ENCODE measurements at places on chromosomes 16 and 17.
A peak's percentile ranks its signal among the peaks of the same experiment; 100 is the strongest.

DNA sequence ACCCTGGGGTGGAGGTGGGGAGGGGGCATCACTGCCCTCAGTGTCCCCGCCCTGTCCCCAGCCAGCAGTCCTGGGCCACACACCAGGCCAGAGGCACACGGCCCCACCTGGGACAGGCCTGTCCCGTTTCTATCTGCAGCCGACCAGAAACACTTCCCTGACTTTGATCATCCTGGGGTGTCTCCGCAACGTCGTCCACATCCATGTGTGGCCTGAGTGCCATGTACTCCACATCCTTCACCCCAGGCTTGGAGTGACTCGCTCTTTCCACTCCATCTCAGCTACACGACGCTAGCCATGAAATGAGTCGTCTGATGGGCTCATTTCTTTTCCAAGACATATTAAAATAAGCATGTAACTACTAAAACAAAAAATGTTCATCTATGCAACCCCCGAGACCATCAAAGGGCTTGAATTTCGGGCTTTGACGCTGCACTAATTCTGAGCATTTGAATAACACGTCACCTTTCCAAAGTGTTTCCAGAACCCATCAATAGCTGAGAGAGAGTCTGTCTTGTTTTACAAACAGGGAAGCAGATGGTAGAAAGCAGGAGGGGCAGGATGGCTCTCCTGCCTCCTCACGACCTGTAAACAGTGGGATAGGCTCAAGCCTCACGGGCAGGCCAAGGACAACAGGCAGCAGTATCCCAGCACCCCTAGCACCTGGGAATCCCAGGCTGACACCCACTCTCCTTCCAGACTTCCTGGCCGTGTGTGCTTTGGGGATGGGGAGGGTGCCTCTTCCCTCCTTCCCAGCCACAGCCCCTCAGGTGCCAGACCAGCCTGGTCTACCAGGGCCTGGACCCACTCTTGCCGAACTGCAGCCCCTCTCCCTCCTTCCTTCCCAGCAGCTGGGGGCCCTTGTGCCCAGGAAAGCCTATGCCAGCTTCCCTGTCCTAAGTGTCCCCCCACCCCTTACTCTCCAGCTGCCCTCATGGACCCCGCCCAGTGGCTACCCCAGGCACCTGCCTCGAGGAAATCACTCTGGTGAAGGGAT, 20.0 kb upstream of the RASD1 start:
- no peak for DNase-seq

GRCh38 chr17:50661795-50662391, 27.2 kb downstream of the ABCC3 start:
- no peak for DNase-seq

- no peak for DNase-seq
Observed at GRCh38 chr16:50998411-50998810, 152.7 kb downstream of the SALL1 start.

GRCh38 chr17:31587462-31587861, 196.0 kb downstream of the RAB11FIP4 start:
- DNase-seq: no peak

- no peak for DNase-seq
Observed at GRCh38 chr16:2331931-2332267, 8.6 kb downstream of the ABCA3 start.

- no peak for DNase-seq
Observed at GRCh38 chr16:5349670-5350517, 252.3 kb upstream of the EEF2KMT start.

DNA sequence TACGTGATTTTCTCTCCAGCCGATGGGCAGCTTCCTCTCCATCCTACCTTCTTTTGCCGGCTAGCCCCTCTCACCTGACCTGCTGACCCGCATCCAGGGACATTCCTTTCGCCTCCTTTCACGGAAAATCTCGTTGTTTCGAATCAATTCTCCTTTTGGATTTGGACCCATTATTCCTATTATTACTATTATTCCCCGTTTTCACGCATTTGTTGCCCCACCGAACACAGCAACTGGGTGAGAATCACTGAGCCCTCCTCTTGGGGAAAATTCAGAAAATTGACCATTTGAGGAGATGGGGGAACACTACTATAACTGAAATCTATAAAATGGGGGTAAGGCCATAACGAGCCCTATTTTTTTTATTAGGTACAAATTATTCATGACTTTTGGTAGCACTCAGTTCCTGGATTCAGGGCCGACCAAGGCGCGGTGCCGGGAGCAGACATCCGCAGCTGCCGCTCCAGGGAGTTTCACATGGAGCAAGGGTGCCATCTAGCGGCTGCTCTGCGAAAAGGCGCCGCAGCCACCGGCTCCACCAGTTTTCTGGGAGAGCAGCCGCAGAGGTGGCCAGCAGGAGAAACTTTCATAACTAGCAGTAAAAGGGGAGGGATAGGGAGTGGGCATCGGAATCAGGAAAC, 3.3 kb upstream of the HOXB8 start:
- DNase-seq: peak; percentile 85

DNA sequence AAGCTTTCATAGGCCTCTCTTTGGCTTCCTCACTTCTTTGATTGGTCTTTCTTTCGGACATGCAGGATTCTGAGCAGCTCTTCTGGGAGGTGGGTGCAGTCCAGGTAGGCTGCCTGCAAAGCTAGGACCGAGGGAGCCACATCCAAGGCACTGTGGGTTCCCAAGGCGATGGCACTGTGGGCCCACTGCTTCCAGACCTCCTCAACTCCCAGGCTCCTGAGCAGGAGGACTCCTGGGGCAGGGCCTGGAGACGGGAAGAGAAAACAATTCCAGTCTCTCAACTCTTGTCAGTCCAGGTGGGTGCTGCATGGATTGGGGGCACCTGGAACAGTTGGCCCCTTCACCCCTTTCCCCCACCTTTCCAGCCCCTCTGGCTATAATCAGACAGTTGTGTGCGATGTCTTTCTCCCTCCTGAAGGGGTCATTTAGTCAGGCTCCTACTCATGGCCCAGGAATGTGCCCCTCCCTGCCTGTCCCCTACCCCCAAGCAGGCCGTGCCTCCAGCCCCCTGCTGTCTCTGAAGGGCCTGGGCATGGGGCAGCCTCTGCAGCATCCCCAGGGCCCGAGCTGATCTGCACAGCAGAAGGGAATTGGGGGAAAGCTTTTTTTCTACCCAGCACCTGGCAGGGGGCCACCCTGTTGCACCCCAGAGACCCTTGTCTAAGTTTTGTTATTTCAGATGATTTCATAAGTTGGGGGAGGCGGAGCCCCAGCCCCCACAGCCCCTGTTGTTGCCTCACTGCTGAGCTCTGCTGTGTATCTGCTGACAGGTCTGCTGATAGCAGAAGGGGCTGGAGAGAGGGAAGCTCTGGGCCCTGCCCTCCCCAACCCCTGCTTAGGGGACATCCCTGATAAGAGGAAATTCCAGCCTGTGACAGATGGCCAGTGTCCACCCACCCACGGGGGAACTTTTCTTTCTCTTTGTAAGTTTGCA, 330.3 kb downstream of the SEC14L1 start:
- DNase-seq: no peak

DNA sequence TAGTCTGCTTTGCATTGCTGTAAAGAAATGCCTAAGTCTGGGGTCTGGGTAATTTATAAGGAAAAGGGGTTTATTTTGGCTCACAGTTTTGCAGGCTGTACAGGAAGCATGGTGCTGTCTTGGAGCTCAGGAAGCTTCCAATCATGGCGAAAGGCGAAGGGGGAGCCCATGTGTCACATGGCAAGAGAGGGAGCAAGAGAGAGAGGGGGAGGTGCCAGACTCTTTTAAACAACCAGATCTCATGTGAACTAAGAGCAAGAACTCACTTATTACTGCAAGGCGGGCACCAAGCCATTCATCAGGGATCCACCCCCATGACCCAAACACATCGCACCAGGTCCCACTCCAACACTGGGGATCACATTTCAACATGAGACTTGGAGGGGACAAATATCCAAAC, 148.2 kb upstream of the HS3ST2 start:
- no peak for DNase-seq

- DNase-seq: peak; percentile 52
Observed at GRCh38 chr16:89785523-89786155, 30.8 kb downstream of the FANCA start.

- no peak for DNase-seq
Observed at GRCh38 chr17:81124377-81124776, 40.9 kb upstream of the PVALEF start.

GRCh38 chr17:67982686-67983382, 13.4 kb downstream of the C17orf58 start:
- no peak for DNase-seq

- DNase-seq: no peak
Observed at GRCh38 chr16:76235025-76235424, 42.2 kb upstream of the CNTNAP4 start.

- no peak for DNase-seq
Observed at GRCh38 chr16:10660950-10661635, 33.6 kb downstream of the TEKT5 start.

GRCh38 chr17:17172001-17172939, 33.9 kb downstream of the PLD6 start:
- DNase-seq: no peak

GRCh38 chr16:1156055-1156982, 3.4 kb downstream of the CACNA1H start:
- DNase-seq: no peak

GRCh38 chr17:2122641-2123302, 67.9 kb downstream of the HIC1 start:
- no peak for DNase-seq

DNA sequence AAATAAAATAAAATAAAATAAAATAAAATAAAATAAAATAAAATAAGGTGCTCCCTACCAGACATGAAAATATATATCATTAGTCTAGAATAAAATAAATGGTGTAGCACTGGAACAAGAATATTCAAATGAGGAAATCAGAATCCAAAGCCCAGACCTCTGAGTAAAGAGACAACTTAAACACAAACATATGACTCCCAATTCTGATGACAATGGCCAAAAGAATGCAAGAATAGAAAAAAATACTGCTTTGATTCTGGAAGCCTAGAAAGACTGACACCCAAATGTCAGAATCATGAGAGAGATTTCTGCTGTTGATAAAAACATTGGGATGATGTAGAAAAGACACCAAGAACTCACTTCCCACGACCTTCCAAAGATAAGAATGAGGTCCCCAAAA, 27.9 kb downstream of the MYOCD start:
- no peak for DNase-seq

GRCh38 chr16:62363501-62363900, 327.3 kb upstream of the CDH8 start:
- no peak for DNase-seq

DNA sequence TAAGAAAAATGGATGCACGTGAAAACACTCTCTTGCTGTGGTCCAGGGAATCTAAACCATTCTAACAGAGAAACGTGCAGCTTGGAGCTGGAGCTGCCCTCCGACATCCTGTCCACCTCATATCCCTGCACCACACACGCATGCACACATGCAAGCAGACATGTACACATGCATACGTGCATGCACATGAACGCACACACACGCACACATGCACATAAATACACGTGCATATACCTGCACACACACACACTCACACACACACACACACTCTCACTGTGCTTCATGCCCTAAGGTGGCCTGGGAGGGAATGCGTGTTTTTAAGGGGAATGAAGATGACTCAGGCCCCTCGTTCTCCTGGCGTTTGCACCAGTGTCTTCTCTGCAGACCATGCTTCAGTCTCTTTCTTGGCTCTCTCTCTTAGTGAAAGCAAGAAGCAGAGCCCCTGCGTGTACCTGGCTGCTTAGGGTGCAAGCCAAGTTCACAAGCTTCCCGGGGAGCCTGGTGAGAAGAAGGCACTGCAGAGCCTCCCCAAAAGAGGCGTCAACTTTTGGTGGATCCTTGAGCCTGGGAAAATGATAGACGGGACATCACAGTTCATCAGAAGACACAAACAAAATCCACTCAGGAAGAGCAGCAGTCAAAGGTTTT, 72.8 kb downstream of the GOSR1 start:
- no peak for DNase-seq

GRCh38 chr17:1181753-1182137, 2.0 kb upstream of the ABR start:
- no peak for DNase-seq

DNA sequence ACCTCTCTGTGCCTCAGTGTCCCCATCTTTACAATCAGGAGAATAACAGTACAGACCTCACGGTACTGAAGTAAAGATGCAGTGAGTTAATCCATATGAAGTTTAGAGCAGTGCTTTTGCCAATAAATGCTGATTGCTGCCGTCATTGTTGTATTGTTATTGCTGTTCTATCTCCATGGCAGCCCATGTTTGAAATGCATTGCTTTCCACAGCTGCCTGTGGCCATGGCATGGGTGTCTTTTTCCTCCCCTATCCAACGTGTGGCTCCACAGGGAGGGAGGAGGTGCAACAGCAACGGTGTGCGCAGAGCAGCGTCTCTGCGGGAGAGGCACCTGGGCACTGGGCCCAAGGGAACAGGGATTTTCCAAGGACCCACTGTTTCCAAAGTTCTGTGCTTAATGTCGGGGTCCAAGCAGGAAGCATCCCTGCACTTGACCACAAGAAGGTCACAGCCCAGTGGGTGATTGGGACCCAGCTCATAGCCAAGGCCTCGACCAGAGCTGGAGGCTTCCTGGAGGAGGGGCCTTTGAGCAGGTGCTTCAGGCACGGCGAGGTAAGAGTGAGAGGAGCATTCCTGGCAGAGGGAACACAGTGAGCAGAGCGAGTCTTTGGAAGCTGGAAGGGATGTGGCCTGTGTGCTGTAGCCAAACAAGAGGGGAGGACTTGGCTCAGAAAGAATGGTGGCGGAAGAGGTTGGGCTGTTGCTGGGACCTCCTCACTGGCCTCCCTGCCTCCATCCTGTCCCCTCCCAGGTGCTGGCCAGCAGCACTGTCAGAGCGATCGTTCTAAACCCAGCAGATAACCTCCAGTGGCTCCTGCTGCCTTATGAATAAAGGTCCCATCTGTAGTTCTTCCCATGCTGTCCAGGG, 3.9 kb downstream of the RAI1 start:
- DNase-seq: no peak

GRCh38 chr17:15185625-15185991, 79.5 kb downstream of the PMP22 start:
- DNase-seq: no peak

GRCh38 chr17:44074911-44075285, 4.4 kb downstream of the G6PC3 start:
- no peak for DNase-seq

DNA sequence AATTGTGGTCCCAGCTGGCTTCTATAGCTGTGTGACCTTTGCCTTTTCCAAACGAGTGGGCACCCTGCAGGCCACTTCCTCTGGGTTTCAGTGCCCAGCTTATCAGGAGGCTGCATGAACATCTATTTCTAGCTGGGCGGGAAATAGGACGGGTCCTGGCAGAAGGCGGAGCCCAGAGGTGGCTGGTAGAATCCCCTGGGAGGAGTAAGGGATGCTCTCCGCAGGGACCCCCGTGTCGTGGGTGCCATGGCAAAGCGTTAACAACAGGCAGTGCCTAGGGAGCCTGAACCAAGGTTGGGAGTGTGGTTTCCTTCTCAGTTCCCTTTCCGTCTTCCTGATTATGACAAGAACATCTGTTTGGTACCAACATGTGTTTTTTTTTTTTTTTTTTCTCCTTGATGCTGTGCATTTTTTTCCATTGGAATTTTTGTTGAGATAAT, 58.2 kb downstream of the PLCG2 start:
- no peak for DNase-seq

DNA sequence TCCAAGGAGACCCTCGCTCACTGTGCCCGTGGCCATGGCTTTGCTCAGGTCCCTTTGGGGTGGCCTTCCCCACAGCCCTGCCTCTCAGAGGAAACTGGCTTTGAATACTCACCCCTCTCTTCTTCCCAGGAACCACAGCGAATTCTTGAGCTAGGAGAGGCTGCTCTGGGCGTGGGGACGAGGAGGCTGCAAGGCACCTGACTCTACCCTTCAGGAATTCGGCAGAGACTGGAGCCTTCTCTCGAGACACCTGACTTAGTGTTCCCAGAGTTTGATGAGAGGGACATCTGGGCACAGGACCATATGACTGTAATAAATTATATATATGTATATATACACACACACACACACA, 6.2 kb downstream of the LLGL2 start:
- DNase-seq: no peak

- DNase-seq: no peak
Observed at GRCh38 chr17:40777459-40777858, 4.9 kb downstream of the KRT27 start.

Measured in T-helper 9 cell (primary cell).